ENCODE measurements at places on chromosomes 7 and 10.
A peak's percentile ranks its signal among the peaks of the same experiment; 100 is the strongest.

GRCh38 chr7:28177836-28178235 is 2.8 kb downstream of the JAZF1 start:
- no peak for DNase-seq

DNA sequence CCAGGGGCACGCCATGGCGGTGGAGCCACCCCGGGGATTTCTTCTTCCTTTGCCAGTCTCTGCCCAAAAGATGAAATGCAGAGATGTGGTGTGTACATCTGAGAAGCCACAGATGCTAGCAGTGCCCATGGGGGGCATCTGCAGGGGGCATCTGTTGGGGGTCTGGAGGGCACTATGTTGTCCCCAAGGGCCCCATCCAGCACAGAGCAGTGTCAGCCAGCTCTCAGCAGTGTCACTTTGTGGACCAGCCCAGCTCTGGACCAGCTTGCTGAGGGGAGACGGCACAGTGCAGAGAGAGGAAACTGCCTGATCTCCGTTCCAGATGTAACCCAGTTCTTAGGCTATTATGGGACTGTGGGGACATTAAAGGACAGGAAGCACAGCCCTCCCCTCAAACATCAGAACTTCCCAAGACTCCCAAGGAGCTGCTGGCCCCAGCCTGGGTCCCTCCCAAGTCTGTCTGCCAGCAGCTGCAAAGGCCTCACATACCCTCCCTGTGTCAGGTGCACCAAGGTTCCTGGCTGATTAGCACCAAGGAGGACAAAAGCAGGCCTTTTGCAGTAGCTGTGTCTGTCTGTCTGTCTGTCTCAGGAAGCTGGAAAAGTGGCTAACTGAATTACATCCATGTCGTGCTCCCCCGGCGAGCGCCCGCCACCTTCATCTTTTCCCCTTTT is 536.5 kb downstream of the PTPRN2 start:
- no peak for DNase-seq

DNA sequence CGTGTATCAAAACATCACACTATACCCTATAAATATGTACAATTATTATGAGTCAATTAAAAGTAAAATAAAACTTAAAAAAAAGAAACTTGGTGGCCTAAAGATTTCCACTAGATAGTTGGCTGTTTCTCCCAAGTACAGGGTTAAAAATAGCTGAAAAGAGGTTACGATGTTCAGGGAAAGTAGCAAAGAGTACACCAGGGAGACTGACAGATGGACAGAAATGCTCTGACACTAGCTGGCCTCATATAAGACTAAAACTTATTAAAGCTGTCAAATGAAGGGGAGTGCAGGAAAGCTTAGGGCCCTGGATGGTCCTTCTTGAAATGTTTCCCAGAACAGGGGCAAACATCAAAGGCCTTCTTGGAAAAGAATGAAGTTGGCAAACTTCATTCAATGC is 51.3 kb downstream of the TCAF1 start:
- DNase-seq = no peak

DNA sequence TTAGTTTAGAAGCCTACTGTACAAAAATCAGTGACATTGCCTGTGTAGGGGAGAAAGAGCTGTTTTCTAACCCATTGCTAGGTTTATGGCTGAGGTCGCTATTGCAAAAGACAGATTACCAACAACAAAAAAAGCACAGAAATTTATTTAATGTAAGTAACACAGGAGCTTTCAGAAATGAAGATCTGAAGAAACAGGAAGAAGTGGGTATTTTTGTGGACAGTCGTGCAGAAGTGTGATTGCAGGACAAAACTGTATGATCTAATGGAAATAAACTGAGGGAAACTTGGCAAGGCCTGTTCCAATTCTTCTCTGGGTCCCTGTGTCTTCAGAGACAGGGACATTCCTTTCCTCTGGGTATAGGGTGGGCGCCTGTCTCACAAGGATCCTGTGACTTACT is 87.4 kb downstream of the APBB1IP start:
- DNase-seq = no peak

DNA sequence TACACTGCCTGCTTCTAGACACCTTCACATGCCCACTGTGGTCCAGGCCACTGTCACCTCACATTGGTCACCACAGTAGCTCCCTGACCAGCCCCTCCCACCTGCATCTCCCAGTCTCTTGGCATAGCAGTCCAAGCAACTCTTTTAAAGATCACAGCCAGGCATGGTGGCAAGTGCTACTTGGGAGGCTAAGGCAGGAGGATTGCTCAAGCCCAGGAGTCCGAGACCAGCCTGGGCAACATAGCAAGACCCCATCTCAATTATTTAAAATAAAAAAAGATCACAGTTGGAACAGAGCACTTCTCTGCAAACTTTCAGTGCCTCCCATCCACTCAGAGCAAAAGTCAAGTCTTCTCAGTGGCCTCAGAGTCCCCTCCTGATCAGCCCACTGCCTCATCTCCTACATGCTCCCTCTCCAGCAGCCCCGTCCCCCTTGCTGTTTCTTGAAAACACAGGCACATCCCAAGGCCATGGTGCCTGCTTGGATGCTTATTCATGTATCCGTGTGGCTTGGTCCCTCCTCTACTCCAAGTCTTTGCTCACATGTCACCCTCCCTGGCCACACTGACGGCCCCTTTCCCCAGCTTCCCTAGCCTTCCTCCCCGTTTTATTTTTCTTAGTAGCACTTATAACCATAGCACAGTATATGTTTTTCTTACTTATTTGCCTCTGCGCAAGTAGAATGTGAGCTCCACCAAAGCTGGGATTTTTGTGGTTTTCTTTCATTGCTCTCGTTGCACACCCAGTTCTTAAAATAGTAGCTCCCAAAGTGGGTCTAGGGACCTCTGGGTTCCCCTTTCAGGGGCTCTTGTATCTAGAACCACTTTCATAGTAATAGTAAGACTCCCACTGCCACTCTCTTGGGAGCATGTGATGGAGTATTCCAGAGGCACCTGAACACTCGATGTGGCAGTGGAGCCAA is 19.5 kb downstream of the TSPAN15 start:
- no peak for DNase-seq

DNA sequence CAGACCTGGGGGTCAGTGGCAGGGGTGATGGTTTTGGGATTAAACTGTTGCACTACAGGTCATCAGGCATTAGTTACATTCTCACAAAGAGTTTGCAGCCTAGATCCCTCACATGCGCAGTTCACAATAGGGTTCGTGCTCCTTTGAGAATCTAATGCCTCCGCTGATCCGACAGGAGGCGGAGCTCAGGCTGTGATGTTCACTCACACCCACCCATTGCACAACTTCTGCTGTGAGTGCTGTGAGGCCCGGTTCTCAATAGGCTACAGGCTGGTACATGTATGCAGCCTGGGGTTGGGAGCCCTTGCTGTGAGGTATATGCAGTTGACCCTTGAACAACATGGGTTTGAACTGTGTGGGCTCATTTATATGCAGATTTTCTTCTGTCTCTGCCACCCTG is 416.4 kb downstream of the GFRA1 start:
- DNase-seq = no peak

DNA sequence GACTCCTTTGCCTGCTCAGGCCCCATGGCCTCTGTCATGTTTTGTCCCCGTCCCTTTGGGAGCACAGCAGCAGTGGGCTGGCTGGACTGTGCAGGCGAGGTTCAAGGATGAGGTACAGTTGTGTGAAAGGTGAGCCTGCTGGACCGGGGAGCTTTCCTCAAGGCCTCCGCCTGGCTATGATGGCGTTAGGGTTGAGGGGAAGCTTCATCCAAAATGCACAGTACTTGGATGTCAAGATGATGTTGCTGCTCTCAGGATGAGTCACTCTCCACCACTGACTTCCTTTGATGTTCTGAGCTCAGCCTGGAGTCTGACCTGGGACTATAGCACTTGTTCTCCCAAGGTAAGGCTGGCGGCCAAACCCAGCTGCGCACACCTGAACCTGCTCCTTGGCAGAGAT is 152.7 kb upstream of the SHH start:
- no peak for DNase-seq

- no peak for DNase-seq
Observed at GRCh38 chr7:42471573-42472174, 234.7 kb upstream of the GLI3 start.

GRCh38 chr7:116210345-116211005 is at the start of gene TES:
TES (plus strand) TSS chr7:116210539; CDS start chr7:116210708, 169 bp downstream.
- DNase-seq = peak; percentile 76

DNA sequence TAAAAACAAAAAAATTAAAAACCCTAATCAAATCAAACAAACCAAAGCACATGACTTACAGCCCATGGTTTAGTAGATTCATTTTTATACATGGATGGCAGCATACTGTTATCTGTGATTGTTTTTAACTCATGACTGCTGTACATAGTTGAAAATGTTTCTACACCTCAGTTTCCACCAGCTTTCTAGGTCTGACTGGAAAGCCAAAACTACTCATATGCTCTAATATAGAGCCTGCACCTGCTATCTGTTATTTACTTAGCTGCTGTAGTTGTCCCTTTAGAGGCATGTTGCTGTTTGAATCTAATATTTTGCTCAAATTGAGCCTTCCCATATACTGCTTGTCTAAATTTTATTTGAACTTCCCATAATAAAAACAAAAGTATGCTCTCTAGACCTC is 289.9 kb upstream of the LRRN3 start:
- DNase-seq = no peak

All from activated T-cell treated with anti-CD3 and anti-CD28 coated beads, Interleukin-2, amount 50 U/mL, for 1 hour (primary cell).